ENCODE measurements at places on chromosomes 2 and 18. TPM values are rescaled to one million over a fixed set of nuclear protein-coding genes. Genes with fewer than 3 reads are reported as not detected.

DNA sequence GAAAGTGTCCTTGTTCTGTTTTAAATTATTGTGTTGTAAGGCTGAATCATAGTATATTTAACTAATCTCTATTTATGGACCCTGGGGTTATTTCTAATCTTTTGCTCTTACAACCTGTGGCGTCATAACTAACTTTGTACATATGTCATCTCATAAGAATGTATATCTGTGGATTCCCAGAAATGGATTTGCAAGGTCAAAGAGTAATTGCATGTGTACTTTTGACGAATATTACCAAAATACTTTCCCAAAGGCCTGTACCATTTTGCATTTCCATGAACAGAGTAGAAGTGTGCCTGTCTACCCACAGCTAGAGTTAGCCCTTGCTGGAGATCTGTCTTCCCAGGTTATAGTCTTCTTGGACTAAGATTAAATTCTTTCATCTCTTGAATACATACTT lies 42.8 kb downstream of the SEMA4F start:
- H3K27me3 ChIP-seq, result no peaks in the 10 kb centered on the region
- H3K4me3 ChIP-seq, result no peak overlapping the region
- H3K4me1 ChIP-seq, result no peaks in the 10 kb centered on the region

DNA sequence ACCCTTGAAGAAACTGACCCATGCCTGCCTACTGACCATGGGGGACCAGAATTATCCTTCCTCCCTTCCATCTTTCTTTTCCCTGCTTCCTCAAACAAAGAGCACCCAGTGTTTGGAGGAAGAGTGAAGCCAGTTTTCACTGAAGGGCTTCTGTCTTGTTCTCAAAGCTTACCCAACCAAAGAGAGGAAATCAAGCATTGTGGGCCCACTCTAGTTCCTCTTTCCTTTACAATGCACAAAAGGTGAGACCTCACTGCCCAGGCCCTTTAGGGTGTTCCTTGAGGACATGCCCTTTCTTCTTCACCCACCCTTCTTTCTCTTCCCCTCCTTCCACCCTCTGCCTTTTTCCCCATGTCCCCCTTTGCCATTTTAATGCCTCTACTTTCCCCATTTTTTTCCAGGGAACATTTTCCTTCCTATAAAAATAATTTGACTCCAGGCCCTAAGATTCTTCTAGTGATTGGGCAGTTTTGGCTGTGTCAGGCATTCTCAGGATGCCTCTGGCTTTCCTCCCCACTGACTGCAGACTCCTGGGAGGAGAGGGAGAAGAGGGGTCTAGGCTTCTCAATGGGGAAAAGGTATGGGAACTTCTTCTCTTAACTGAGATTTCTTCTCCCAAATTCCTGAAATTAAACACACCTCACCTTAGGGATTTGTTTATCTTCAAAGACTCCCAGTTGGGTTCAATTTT lies 126.6 kb upstream of the RMDN2 start:
- no peak for DNase-seq
- H3K27me3 ChIP-seq, result no peaks in the 10 kb centered on the region
- H3K36me3 ChIP-seq, result no peaks in the 10 kb centered on the region
- H3K4me1 ChIP-seq, result no peaks in the 10 kb centered on the region
- H3K4me3 ChIP-seq, result no peak overlapping the region
- H3K27ac ChIP-seq, result no peak overlapping the region

GRCh38 chr2:139790807-139791752 lies 1010.9 kb upstream of the NXPH2 start:
- no peak overlapping the region for H3K27ac ChIP-seq
- no peaks in the 10 kb centered on the region for H3K36me3 ChIP-seq
- peaks cover 7% of the 10 kb centered on the region for H3K4me1 ChIP-seq
- H3K27me3 ChIP-seq, result no peaks in the 10 kb centered on the region
- peak; percentile 50 for DNase-seq
- no peak overlapping the region for H3K4me3 ChIP-seq

- H3K36me3 ChIP-seq, result no peaks in the 10 kb centered on the region
- no peaks in the 10 kb centered on the region for H3K27me3 ChIP-seq
- DNase-seq, result no peak
- H3K27ac ChIP-seq, result no peak overlapping the region
These were observed 105.8 kb downstream of the PLB1 start for GRCh38 chr2:28601616-28602015.

CAPN14 gene
- 0.54 TPM for total RNA-seq

GRCh38 chr2:177639262-177639914 lies 246.8 kb downstream of the AGPS start:
- H3K4me3 ChIP-seq, result no peak overlapping the region
- H3K4me1 ChIP-seq, result no peaks in the 10 kb centered on the region
- H3K36me3 ChIP-seq, result no peaks in the 10 kb centered on the region
- H3K27ac ChIP-seq, result no peak overlapping the region

Data from GM23338 (cell line).